ENCODE measurements at places on chromosomes 5 and 9.
A peak's percentile ranks its signal among the peaks of the same experiment; 100 is the strongest.

GRCh38 chr9:137022662-137023008 is 5.4 kb downstream of the ABCA2 start:
- no peak for DNase-seq

DNA sequence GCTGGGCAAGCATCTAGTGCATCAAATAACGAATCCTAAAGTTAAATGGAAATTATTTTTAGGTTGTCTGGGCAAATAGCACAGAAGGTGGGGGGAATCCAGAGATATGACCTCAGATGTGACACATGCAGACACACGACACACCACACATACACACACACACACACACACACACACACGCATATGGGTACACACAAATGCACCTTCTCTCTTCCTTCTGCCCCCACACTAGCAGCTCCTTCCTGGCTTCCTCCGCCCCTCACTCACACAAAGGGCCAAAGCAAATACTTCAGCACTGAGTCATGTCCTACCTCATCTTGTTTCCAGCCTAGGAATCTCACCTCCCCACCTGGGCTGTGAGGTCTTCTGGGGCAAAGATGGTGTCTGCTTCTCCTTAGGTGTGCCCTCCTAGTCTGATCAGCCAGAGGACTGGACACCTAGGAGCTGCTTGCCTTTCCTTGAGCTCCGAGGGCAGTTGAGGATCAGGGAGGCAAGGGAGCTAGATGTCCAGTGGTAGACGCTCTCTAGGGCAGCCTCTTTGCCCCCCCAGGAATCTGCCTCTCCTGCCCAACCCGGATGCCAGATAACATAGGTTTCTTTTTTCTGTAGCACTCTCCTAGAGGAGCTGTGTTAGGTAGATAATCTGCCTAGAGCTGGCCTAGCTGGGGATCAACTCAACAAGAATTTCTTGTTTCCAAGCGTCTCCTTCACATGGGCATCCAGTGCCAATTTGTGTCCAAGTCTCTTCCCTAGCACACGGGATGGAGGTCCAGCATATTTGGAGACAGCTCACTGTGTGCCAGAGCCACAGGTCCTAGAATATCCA is 14.3 kb upstream of the JADE2 start:
- DNase-seq = peak; percentile 50

GRCh38 chr9:20243841-20244240 is 378.5 kb downstream of the MLLT3 start:
- no peak for DNase-seq

DNA sequence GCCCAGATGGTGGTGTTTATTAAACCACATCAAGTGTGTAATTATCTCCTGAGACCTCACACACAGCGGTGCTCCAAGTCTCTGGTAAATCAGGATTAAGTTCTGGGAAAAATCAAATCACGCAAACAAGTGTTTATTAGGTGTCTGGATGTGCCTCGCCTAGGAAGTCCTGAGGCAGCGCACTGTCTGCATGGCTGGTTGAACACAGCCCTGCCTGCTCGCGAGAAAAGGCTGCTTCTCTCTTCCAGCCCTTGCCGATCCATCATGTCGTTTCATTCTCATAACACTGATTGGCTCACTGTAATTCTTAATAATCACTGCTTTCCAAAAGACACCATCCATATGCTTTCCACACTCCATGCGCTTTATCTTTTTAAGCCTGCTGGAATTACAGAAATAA is 229.6 kb upstream of the DAP start:
- no peak for DNase-seq

- DNase-seq = peak; percentile 29
Observed at GRCh38 chr9:109182940-109183798, 16.1 kb upstream of the FRRS1L start.

DNA sequence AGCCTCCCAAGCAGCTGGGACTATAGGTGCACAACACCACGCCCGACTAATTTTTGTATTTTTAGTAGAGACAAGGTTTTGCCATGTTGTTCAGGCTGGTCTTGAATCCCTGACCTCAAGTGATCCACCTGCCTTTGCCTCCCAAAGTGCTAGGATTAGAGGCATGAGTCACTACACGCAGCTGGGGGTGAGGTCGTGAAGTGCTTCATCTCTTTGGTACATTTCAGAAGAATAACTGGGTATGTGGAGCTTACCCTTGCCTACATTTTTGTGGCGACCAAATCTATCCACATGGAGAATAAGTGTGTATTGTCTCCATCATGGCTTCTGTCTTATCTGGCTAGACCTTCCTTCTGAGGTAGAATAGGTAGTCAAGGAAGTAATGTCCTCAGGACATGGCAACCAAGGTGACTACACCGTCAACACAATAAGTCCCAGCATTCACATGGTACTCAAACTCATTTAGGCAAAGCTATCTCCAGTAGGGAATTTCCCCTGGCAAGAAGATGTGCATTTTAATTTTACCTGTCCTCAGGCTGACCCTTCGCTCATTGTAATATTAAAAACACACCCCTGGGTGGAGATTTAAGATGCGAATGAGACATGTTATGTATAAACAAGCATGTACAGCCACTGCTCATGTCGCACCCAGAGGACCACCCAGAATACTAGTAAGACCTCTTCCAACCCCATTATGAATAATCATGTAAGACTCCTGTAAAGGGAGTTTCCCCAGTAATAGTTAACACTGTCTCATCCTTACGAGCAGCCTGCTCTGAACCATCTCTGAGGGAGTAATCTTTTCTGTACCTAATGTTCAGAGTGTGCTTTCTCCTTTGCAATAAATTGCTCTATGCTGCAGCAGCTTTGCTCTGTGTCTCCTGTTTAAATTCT is 1173.2 kb downstream of the TAF11L14 start:
- DNase-seq = no peak

DNA sequence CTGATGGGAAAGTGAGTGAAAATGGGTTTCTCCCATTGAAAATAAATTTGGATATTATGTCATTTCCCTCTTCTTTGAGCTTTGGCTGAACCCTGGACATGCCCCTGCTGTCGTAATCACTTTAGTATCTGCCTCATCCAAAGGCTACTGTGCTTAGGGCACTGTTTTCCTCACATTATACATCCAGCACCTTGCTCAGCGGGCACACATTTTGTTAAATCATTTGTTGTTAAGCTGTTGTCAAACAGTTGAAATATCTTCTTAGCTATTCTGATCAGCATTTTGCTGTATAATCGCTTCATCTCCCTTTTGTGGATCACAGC is 352.7 kb upstream of the CD180 start:
- no peak for DNase-seq

- DNase-seq = no peak
Observed at GRCh38 chr9:119332522-119332921, 36.7 kb downstream of the BRINP1 start.

- no peak for DNase-seq
Observed at GRCh38 chr5:157300564-157300963, 34.6 kb downstream of the CYFIP2 start.

DNA sequence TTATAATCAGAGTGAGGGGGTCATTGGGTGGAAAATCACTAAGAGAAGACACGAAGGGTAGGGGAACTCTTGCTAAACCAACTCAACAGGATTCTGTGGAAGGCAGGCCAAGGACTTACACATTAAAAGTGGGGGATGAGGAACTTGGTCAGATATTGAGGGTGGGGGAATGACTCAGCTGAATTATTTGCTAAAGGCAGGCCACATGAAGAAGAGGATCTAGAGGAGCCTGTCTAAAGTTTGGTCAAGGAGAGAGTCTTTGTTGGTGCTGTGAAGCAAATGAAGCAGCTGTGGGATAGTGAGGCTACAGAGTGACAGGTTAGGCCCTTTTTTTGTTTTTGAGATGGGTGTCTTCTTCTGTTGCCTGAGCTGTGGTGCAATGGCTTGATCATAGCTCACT is 63.9 kb upstream of the SPRY4 start:
- peak; percentile 50 for DNase-seq

- DNase-seq = no peak
Observed at GRCh38 chr9:99072040-99072394, 32.9 kb upstream of the TGFBR1 start.

- DNase-seq = no peak
Observed at GRCh38 chr5:21918451-21918850, 934.7 kb downstream of the CDH12 start.

DNA sequence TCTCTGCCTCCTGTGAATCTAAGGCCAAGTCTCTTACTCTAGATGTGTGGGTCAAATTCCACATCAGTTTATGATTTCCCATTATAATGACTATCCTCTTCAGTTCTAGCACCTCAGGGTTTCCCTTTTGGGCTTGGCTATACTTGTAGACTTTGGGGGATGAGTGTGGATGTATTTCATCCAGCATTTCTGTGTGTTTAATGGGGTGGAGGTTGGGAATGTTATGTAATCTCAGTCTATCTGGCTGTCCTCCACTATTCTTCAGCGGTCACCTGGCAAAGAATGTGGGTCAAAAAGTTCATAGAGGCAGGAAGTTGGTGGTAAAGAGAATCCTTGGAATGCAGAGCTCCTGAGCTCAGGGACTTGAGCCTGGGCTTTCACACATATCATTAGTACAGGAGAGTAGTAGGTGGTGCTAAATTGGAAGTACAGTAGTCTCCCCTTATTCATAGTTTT is 64.9 kb downstream of the CFAP95 start:
- peak; percentile 45 for DNase-seq

DNA sequence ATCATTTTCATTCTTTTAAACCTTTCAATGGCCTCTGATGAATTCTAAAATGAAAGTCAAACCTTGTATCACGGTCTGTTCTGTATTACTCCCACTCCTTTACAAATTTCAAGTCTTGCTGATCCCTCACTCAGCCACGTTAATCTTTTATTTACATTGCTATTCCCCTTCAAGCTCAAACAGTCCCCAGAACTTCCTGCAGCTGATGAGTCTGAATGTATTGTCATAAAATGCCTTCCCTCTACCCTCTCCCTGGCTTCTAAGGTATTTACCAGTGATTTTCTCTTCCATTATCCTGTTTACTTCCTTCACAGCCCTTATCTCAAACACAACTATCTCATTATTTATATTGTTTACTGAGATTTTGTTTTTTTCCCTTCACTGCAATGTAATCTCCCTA is 562.3 kb upstream of the C9orf72 start:
- no peak for DNase-seq

DNA sequence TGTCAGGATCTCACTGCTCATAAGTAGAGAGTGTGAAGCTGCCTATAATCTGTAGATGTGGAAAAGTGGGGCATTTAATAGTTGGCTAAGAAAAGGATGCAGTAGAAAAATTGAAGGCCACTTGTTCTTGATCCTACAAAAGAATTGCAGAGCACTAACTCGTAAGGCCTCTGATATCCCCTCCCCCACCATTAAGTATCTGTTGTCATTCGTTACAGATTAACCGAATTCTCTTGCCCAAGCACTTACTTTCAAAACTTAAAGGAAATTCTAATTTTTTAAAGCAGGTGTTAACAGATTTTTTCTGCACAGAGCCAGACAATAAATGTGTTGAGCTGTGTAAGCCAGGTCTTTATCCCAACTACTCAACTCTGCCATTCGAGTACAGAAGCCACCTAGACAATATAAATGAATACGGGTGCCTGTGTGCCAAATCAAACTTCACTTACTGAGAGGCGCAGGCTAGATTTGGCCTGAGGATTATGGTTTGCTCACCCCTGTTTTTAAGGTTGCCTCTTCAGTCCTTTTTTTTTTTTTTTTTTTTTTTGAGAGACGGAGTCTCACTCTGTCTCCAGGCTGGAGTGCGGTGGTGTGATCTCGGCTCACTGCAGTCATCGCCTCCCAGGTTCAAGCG is 234.8 kb downstream of the RFK start:
- DNase-seq = no peak

DNA sequence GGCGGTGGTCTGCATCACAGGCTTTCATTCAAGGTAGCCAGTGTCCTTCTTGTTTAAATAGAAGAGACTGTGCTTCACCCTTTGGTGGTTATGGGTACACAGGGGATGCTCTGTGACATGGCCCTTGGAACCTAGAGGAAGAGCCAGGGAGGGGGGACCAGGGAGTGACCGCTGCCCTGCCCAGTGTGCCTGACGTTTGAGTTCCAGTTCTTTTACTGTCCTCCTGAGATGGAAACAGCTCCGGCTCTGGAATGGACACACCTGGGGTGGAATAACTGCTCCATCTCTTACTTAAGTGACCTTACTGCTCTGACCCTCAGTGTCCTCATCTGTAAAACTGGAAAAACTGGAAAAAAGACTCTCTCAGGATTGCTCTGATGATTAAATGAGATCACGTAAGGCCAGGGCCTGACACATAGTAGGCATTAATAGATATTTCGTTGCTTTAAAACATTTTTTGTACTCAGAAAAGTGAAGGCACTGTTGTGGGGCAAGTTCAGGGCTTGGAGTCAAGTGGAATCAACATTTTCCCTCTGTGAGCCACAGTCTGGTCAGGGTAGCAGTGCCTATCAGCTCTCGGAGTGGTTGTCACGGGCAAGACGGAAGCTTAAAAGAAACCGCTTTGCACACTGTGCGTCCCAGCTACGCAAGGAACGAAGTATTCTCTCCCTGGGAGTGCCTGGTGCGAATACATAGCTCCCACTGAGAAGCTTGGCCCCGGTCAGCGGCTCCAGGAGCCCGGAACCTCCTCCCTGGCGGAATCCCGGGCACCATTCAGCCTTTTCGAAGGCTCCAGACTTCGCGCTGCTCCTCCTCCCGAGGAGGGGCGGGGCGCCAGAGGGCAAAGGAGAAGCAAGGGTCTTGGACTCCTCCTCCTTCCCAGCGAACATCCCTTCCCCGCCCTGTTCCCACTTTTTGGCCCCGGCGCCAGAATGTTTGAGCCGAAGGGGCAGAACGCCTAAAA is 5.8 kb downstream of the POU4F3 start:
- no peak for DNase-seq

DNA sequence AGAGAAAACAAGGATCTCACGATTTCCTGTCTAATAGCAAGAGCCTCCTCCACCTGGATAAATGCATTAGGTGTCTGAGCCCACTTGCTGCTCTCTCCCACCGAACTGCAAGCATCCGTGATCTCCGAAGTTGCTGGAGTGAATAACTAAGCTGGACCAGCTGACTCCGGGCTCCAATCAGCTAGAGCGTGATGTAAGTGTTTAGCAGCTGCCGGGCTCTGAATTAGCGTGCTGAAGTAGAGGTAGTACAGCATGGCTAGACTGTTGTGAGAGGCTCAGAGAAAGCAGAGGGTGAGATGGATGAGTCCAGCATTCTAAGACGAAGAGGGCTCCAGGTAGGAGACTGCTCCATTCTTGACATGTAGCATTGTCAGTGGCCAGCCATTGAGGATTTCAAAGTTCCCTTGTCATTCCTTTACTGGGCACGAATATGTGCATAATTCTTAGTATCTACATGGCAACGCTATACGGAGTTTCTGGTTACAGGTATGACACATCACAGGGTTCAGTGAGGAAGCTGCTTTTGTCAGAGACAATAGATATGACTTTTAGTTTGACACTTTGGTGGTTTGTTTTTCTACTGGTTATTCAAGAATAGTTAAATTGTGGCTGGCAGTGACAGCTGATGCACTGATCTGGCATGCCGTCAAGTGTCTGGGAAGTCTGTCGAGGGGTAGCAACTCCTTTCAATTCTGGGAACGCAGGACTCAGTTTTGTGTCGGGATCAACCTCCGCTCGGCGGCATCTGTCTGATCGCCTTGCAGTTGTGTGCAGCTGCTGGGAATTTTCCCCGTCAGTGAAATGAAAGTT is 232.6 kb downstream of the MAST4 start:
- peak; percentile 67 for DNase-seq

GRCh38 chr9:85740787-85741094 is 1.0 kb downstream of the AGTPBP1 start:
- DNase-seq = peak; percentile 32
